ENCODE measurements at places on chromosomes 2 and 18. TPM values are rescaled to one million over a fixed set of nuclear protein-coding genes. Genes with fewer than 3 reads are reported as not detected.

- no peaks in the 10 kb centered on the region for H3K27me3 ChIP-seq
- H3K27ac ChIP-seq = no peak overlapping the region
- H3K36me3 ChIP-seq = no peaks in the 10 kb centered on the region
- H3K4me3 ChIP-seq = no peak overlapping the region
These were observed 273.2 kb upstream of the PARD3B start for GRCh38 chr2:204272089-204272488.

- no peaks in the 10 kb centered on the region for H3K4me1 ChIP-seq
- H3K36me3 ChIP-seq = no peaks in the 10 kb centered on the region
- DNase-seq = no peak
- no peak overlapping the region for H3K4me3 ChIP-seq
- H3K27me3 ChIP-seq = no peaks in the 10 kb centered on the region
These were observed 87.4 kb downstream of the MDH1 start for GRCh38 chr2:63676135-63676534.

GRCh38 chr18:24992491-24992890 lies 359.5 kb downstream of the ZNF521 start:
- DNase-seq = no peak
- no peak overlapping the region for H3K4me3 ChIP-seq
- H3K4me1 ChIP-seq = no peaks in the 10 kb centered on the region

DNA sequence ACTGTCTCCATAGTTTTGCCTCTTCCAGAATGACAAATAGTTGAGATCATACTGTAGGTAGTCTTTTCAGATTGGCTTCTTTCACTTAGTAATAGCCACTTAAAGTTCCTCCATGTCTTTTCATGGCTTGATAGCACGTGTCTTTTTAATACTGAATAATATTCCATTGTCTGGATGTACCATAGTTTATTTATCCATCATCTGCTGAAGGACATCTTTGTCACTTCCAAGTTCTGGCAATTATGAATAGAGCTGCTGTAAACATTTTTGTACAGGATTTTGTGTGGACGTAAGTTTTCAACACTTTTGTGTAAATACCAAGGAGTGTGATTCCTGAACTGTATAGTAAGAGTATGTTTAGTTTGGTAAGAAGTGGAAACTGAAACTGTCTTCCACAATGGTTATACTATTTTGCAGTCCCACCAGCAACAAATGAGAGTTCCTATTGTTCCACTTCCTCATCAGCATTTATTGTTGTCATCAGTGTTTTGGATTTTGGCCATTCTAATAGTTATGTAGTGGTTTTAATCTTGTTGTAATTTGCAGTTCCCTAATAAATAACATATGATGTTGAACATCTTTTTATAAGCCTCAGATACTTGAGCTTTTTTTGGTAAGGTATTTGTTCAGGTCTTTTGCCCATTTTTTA lies 18.9 kb downstream of the LTBP1 start:
- H3K27ac ChIP-seq = no peak overlapping the region
- no peaks in the 10 kb centered on the region for H3K36me3 ChIP-seq
- no peaks in the 10 kb centered on the region for H3K27me3 ChIP-seq
- DNase-seq = no peak
- no peaks in the 10 kb centered on the region for H3K4me1 ChIP-seq

DNA sequence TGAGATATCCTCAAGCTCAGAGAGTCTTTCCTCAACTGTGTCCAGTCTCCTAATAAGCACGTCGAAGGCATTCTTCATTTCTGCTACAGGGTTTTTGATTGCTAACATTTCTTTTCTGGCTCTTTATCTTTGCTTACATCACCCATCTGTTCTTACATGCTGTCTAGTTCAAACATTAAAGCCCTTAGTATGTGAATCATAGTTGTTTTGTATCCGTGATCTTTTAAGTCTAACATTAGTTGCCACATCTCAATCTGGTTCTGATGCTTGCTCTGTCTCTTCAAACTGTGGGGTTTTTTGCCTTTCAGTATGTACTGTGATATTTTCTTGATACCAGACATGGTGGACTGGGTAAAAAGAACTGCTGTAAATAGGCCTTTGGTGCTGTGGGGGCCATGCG lies 235.2 kb downstream of the SH3RF3 start:
- H3K27ac ChIP-seq = no peak overlapping the region
- peaks cover 2% of the 10 kb centered on the region for H3K4me1 ChIP-seq
- H3K4me3 ChIP-seq = no peak overlapping the region

DNA sequence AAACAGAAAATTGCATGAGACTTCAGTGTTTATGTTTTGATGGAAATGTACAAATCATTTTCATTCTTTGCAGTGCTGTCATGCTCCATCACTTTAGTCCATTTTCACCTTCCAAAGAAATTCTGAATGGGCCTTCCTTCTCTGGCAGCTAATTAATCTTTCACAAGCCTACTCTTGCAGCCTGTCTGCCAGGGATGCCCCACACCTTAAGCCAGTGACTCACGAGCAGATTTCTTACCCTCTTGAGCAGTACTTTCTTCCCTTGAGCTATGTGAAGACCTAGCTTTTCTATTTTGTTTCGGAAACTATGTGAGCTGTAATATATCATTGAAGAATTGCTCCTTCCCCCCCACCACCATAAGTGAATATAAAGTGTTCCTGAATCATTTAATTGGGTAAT lies 404.3 kb upstream of the VWC2L start:
- H3K36me3 ChIP-seq = no peaks in the 10 kb centered on the region
- H3K27ac ChIP-seq = no peak overlapping the region
- H3K27me3 ChIP-seq = no peaks in the 10 kb centered on the region
- no peaks in the 10 kb centered on the region for H3K4me1 ChIP-seq
- no peak overlapping the region for H3K4me3 ChIP-seq
- DNase-seq = no peak

- H3K27me3 ChIP-seq = no peaks in the 10 kb centered on the region
- no peak overlapping the region for H3K4me3 ChIP-seq
- H3K36me3 ChIP-seq = no peaks in the 10 kb centered on the region
- no peak overlapping the region for H3K27ac ChIP-seq
These were observed 108.1 kb upstream of the CD302 start for GRCh38 chr2:159905926-159906714.

GRCh38 chr2:24926602-24927252 lies 6.7 kb upstream of the ADCY3 start:
- no peaks in the 10 kb centered on the region for H3K4me1 ChIP-seq
- H3K36me3 ChIP-seq = no peaks in the 10 kb centered on the region
- peak; percentile 89 for DNase-seq
- H3K27ac ChIP-seq = no peak overlapping the region

DNA sequence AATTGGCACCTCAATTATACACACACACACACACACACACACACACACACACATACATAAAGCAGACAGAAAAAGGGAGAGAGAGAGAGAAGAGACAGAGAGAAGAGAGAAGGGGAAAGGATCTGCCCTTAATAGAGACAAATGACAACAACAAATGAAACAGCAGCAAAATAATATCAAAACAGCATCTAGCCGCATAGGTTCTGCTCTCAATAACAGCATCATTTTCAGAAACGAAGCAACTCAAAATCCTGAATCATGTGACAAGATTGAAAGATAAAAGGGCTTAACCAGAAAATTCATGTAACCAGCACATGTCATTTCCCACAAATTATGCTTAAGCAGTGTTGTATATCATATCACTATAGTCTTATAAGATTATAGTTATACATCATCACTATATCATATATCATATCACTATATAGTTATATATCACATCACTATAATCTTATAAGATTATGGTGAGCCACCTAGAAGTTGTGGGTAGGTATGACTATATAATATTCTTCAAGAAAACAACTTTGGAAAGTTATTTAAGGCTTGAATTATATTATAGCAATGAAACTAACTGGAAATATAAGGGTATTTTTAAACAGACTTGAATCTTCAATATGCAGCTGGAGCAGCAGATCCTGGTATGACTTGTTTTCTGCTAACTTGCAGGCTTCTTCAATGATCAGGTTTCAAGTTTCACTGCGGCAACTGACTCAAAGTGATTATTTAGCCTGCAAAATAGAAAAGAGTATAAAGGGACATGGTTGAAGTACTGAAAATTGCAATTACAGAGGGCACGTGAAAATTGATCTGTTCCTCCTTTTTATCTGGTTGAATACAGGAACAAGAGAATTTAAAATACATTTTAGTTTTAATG lies 16.1 kb upstream of the VPS54 start:
- H3K4me1 ChIP-seq = no peaks in the 10 kb centered on the region
- H3K27ac ChIP-seq = no peak overlapping the region
- no peak for DNase-seq

GRCh38 chr18:62655520-62656219 lies 59.7 kb upstream of the PHLPP1 start:
- no peak for DNase-seq
- no peaks in the 10 kb centered on the region for H3K27me3 ChIP-seq
- H3K36me3 ChIP-seq = no peaks in the 10 kb centered on the region

DNA sequence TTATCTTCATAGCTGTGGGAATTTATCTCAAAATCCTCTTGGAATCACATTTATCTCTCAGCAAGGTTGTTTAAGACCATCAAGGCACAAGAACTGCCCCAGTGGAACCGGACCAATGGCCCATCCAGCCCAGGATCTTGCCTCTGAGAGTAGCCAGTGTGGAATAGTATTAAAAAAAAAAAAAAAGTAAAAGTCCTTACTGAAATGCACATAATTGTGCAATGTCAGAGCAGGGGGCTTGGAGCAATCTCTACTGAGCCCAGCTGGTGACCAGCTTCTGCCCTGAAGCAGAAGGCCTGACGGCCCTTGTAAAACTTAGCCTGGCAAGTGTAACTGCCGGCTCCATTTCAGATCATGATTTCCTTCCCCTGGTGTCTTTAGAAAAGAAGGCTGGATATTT lies 355.6 kb upstream of the PIK3C3 start:
- H3K4me1 ChIP-seq = no peaks in the 10 kb centered on the region
- H3K27ac ChIP-seq = no peak overlapping the region
- DNase-seq = no peak
- H3K27me3 ChIP-seq = no peaks in the 10 kb centered on the region
- H3K4me3 ChIP-seq = no peak overlapping the region

DNA sequence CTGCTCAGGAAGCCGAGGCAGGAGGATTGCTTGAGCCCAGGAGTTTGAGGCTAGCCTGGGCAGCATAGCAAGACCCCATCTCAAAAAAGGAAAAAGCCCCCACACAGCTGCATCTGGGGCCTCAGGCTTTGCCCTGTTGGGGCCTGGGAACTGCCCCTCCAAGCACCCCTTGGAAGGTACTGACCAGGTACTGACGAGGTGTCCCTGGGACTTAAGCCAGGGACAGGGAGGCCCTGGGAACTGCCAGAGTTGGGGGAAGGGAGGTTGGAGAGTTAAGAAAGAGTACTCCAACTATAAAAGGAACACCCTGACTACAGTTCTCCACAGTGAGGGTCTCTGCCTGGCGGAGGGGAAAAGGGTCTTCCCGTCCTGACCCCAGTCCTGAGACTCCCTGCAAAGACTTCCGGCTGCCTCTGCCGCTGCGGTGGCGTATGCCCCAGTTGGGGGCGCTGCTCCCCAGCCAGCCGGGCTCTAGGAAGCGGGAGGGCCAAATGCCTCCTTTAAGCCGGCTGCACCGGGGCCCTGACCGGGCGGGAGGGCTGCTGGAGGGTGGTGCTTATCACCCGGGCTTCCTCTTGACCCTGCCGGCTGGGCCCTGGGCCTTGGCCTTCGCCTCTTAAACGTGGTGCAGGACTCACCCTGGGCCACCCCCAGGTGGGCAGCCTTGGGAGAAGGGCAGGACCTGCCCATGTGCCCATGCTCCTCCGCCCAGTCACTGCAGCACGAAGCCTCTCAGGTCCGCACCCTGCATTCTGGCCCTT lies 12.8 kb downstream of the SLC30A3 start:
- H3K4me1 ChIP-seq = peaks cover 3% of the 10 kb centered on the region
- no peak overlapping the region for H3K4me3 ChIP-seq
- H3K36me3 ChIP-seq = no peaks in the 10 kb centered on the region
- no peak overlapping the region for H3K27ac ChIP-seq
- H3K27me3 ChIP-seq = no peaks in the 10 kb centered on the region
- no peak for DNase-seq

DNA sequence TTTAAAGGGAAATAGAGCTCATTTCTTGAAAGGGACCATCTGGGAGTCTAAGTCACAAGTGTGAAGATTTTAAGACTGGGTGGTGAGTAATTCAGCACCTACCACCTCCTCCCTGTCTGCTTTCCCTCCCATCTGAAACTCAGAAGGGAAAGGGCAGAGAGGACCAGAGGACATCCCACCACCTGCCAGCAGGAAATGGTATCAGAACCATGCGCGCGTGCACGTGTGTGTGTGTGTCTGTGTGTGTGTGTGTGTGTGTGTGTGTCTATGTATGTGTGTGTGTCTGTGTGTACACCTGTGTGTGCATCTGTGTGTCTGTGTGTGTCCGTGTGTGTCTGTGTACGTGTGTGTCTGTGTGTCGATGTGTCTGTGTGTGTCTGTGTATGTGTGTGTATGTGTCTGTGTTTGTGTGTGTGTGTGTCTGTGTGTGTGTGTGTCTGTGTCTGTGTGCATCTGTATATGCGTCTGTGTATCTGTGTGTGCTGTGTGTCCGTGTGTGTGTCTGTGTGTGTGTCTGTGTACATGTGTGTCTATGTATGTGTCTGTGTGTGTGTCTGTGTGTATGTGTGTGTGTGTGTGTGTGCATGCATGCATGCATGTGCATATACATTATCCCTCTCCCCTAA lies 76.8 kb downstream of the ZFP36L2 start:
- no peaks in the 10 kb centered on the region for H3K4me1 ChIP-seq
- H3K36me3 ChIP-seq = no peaks in the 10 kb centered on the region
- H3K27ac ChIP-seq = no peak overlapping the region
- no peak overlapping the region for H3K4me3 ChIP-seq
- DNase-seq = no peak
- H3K27me3 ChIP-seq = no peaks in the 10 kb centered on the region

The SCN3A gene
- 2.4 TPM for total RNA-seq

The SPP2 gene
- total RNA-seq = not detected

The GLI2 gene
- total RNA-seq = 9.0 TPM

The EMX1 gene
- total RNA-seq = not detected

The BARD1 gene
- total RNA-seq = 19.0 TPM

The WIPF1 gene
- total RNA-seq = 107 TPM

The CDK15 gene
- total RNA-seq = 7.7 TPM

The DSC3 gene
- 2.3 TPM for total RNA-seq

The GKN1 gene
- total RNA-seq = not detected
